Spleen (tissue), 13 donors: ENCODE measurements at places on chromosomes 13 and 19. TPM values are rescaled to one million over a fixed set of nuclear protein-coding genes. Genes with fewer than 3 reads are reported as not detected.
A peak's percentile ranks its signal among the peaks of the same experiment; 100 is the strongest.

GRCh38 chr19:378706-379105, 30.2 kb downstream of the C2CD4C start:
- peak; percentile 51 for DNase-seq

The BCAM gene
- 8.0 TPM for polyA plus RNA-seq

DNA sequence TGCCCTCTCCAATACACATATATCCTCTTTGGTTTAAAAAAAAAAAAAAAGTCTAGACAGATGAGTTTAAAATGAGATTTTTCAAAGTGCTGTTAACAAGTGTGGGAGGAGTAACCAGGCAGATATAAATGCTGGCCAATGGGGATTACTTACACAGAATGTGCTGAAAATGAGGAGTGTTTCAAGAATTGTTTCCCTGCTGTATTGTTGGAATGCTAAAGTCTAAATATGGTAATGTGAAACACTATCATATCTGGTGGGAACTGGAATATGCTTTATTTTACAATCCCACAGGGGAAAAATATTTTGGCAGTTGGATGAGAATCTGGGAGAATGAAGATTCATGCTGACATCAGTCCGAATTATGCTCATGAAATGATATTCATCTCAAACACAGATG, 250.7 kb downstream of the DCT start:
- no peak for DNase-seq

The SBSN gene
- 0.05 TPM for polyA plus RNA-seq

- DNase-seq, result no peak
Measured at GRCh38 chr13:40910324-40911050, 108.6 kb downstream of the ELF1 start.

GRCh38 chr19:35514282-35514809, 897 bp upstream of the DMKN start:
- DNase-seq, result no peak

The ZNF728 gene
- polyA plus RNA-seq, result not detected

The BRCA2 gene
- 0.50 TPM for polyA plus RNA-seq

DNA sequence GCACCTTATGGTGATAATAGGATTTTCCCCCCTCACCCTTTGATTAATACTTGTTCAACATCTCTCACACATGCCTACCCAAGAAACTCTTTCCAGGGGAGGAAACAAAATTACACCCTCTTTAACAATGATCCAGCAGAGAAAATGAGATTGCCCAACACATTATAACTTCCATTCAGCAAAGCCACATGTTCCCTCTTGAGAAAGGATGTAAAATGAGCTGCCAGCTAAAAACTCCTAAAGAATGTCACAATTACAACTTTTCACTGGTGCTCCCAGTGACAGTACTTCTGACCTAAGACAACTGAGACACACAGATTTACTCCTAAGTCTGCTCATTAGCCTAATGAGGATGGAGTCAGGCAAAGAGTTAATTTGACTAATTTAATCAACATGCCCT, 621.4 kb downstream of the DIAPH3 start:
- no peak for DNase-seq

The DMPK gene
- polyA plus RNA-seq, result 147 TPM

- no peak for DNase-seq
Measured at GRCh38 chr13:100522618-100523309, 65.8 kb downstream of the GGACT start.

The ATP8B3 gene
- polyA plus RNA-seq, result 3.9 TPM

The ZNF99 gene
- 0.05 TPM for polyA plus RNA-seq

DNA sequence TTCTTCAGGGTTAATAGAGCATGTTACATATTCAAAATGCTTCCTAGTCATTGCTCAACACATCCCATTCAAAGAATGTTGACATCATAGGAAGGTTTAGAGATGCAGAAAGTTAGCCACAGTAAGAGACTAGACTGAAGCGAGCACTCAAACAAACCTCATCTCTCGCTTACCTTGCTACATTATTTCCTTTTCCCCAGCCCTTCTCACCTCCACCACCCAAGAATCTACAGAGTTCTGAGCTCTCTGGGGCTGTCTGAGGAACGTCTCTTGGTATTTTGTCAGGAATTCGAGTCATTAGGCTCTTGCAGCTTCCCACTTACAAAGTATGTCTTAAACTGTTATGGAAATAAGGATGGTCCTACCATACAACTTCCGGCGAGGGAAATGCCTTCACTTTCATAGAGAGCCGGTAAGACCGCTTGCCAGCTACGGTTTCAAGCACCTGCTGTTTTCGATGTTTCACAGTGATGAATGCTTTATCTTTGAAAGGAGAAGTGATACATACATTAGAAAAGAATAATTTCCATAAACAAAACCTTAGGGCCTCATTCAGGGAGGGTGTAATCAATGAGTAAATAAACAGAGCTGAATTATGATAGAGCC, 65.1 kb downstream of the FLT1 start:
- DNase-seq, result no peak

- DNase-seq, result no peak
Measured at GRCh38 chr13:60148918-60149317, 14.8 kb downstream of the DIAPH3 start.

- no peak for DNase-seq
Measured at GRCh38 chr19:10808937-10809649, 26.9 kb downstream of the TMED1 start.

The TARM1 gene
- polyA plus RNA-seq, result not detected

DNA sequence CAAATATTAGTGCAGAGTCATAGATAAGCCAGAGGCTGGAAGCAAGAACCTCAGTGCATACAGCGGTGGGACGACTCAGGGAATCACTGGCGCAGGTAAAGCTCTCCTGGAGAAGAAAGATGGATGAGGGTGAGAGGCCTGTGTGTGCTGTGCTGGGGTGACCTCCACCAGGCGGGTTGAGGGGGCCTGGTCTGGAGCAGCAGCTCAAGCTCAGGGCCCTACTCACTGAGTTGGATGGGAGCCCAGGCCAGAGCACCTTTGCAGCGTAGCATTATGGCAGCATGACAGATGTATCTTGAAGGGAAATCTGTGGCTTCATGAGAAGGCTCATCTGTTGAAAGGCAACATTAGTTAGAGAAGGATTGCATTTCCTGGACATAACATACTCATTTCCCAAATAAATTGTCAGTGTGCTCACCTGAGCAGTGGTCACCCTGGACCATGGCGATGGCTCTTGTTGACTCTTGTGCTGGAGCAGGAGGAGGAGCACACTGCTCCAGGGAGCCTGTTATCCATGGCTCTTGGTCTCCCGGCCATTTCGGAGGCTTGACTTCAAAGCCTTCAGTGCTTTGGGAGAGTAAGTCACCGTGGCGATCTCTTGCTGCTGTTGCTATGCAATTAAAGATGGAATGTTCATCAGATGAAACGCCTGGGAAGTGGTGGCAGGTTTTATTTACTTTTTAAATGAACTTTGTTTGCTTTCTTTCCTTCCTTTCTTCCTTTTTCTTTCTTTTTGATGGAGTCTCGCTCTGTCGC, 25.0 kb downstream of the HNRNPM start:
- DNase-seq, result no peak

- no peak for DNase-seq
Measured at GRCh38 chr13:108895220-108895704, 265.9 kb downstream of the MYO16 start.

DNA sequence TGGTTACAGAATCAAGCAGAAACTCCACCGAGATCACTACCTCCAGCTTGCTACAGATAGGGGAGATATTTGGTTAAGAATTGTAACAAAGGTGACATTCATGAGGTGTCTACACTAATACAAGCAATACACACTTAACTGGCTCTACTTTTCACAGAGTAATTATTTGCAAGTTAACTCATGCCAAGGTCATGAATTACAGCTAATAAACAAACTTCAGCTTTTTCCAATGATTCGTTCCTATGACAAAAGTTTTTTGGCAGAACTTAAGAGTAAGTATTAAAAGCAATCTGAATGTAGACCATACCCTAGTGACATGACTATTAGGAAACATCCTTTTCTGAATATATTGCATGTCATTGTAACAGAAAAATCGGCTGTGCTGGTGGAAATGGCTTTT, 72.1 kb downstream of the LHFPL6 start:
- DNase-seq, result no peak

DNA sequence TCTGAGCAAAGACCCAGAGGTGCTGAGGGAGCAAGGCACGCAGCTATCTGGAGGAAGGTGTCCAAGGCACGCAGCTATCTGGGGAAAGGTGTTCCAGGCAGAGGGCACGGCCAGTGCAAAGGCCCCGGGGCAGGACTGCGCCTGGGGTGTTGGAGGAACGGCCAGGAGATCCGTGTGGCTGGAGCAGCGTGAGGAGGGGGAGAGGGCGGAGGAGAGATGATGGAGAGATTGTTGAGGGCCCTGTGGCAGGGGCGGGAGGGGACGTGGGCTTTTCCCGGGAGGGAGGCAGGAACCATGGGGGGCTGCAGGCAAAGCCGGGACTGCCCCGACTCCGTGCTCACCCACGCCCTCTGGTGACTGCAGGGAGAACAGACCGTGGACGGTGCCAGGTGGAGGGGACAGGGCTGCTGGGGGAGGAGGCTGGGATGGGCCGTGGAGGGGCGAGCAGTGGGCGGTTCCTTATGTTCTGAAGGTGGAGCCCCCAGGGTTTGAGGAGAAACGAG, 13.3 kb upstream of the MISP start:
- peak; percentile 82 for DNase-seq

The FLT3 gene
- 1.9 TPM for polyA plus RNA-seq

GRCh38 chr19:18393836-18394235, 3.6 kb downstream of the LRRC25 start:
- DNase-seq, result peak; percentile 92

- no peak for DNase-seq
Measured at GRCh38 chr13:26557051-26557392, 461 bp upstream of the WASF3 start.

DNA sequence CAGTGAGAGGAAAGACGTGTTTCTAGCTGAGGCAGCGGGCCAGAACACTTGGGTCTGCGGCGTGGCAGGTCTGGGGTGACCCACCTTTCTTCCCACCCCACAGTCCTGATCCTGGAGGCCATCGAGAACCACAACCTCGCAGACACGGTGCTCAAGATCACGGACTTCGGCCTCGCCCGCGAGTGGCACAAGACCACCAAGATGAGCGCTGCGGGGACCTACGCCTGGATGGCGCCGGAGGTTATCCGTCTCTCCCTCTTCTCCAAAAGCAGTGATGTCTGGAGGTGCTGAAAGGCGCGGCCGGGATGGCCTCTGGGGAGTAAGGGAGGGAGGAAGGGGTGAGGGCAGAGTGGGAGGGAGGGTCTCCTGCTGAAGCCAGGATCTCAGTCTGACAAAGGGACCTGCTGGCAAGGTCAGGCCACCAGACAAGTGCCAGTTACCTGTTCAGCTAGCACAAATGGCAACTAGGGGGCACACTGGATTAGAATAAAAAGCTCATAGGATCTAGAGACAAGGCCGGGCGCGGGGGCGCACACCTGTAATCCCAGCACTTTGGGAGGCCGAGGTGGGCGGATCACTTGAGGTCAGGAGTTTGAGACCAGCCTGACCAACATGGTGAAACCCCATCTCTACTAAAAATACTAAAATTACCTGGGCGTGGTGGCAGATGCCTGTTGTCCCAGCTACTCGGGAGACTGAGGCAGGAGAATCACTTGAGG, 7.2 kb downstream of the MAP3K10 start:
- DNase-seq, result no peak

The PRRG2 gene
- 1.3 TPM for polyA plus RNA-seq

- peak; percentile 43 for DNase-seq
Measured at GRCh38 chr19:28727480-28728159, 485.3 kb downstream of the UQCRFS1 start.

The ZNF254 gene
- polyA plus RNA-seq, result 6.0 TPM

DNA sequence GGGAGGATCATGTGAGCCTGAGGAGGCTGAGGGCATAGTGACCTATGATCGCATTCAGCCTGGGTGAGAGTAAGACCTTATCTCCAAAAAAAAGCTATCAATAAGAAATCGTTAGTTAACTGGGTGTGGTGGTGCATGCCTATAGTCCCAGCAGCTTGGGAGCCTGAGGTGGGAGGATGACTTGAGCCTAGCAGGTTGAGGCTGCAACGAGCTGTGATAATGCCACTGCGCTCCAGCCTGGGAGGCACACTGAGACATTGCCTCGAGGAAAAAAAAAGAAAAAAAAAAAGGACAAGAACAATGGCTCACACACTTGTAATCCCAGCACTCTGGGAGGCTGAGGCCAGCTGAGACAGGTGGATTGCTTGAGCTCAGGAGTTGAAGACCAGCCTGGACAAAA, 16.2 kb downstream of the PSPC1 start:
- no peak for DNase-seq

DNA sequence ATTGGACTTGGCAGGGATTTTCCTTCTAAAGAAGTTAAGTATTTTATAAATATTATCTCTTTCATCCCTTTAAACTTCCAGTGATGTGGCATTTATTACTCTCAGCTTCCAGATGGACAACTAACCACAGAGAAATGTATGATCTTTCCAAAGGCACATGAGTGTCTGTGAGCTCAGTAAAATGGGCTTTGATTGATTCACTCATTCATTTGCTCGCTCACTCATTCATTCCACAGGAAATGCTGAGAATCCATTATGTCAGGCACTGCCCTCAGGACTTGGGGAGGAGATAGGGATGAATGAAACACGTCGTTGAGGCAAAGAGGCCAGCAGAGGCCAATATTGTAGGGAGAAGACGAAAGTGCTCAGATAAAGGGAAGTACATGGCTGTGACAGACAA, 359.3 kb downstream of the EFNB2 start:
- no peak for DNase-seq

The RYR1 gene
- 0.32 TPM for polyA plus RNA-seq

The FPR1 gene
- polyA plus RNA-seq, result 7.2 TPM

The KCNRG gene
- polyA plus RNA-seq, result 0.41 TPM
